ENCODE measurements at places on chromosomes 13 and 19.

DNA sequence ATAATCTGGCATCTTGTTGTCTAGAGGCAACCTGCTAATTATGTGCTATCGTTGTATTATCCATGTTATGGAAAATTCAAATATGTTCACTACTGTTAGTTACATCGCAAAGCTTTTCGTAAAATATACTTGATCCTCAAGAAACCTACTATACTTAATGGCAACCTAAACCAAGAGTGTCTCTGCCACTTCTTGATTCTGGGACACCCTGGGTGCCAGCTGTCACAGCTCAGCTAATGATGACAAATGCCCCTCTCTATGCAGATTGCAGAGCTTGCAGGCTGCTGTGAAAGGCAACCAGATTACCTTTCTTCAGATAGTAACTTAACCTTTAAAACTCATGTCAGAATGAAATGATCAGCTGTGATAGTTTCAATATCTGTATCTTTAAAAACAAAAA is 8.9 kb upstream of the MAB21L1 start:
- DNase-seq: no peak

- peak; percentile 89 for DNase-seq
Measured at GRCh38 chr19:32809254-32809653, 60.3 kb downstream of the SLC7A9 start.

GRCh38 chr13:77678691-77679235 is 18.7 kb upstream of the SLAIN1 start:
- no peak for DNase-seq

DNA sequence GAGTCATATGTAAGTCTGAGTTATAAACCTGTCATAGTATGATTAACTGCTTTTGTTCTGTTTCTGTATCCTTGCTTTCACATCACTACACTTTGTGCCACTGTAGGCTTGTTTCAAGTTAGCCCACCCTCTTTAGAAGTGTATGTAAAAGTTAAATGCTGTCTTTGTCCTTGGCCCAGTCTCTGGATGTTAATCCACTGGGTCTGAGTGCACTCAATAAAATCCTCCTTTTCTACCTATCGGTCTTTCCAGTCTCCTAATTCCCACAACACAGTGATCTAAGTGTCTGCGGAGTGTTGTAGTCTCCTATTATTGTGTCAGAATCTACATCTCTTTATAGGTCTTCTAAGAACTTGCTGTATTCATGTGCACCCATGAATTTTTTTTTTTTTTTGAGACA is 14.1 kb downstream of the ZNF429 start:
- no peak for DNase-seq

- peak; percentile 84 for DNase-seq
Measured at GRCh38 chr19:41449079-41449864, 6.3 kb downstream of the ERICH4 start.

- peak; percentile 25 for DNase-seq
Measured at GRCh38 chr19:35872180-35872579, 3.8 kb downstream of the APLP1 start.

DNA sequence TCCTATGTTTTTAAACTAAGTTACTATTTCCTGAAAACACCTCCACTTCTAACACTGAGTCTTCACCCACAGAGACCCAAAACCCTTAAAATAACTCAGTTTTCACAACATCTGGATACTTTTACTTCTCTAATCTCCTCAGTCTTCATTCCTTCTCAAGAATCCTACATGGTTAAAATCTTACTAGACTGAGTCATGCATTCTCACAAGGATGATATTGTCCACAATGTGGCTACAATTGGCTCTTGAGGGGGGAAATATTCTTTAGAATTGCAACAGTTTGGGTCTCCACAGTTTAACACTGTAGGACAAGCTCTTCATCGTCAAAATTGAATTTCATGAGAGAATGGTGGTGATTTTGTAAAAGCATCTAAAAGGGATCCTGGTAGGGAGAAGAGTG is 397.1 kb downstream of the SLITRK5 start:
- no peak for DNase-seq

GRCh38 chr13:39968646-39969475 is 313.4 kb downstream of the COG6 start:
- DNase-seq: peak; percentile 6

DNA sequence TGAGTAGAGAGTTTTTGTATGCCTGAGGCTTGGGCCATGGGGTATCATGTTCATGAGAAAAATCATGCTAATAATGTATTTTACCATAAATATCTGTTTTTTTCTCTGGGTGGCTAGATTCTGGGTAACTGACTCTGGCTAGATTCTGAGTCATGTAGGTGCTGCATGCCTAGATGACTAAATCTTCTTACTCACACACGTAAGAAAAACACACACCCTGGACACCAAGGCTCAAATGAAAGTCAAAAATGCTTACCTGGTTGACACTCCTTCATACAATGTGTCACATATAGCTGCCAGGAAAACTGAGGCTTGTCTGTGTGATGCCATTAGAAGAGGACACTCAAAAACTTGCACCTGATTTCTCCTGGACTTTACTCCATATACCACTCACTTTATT is 597.4 kb upstream of the SLITRK1 start:
- DNase-seq: no peak

GRCh38 chr13:49877629-49878218 is 58.4 kb downstream of the SPRYD7 start:
- peak; percentile 29 for DNase-seq

DNA sequence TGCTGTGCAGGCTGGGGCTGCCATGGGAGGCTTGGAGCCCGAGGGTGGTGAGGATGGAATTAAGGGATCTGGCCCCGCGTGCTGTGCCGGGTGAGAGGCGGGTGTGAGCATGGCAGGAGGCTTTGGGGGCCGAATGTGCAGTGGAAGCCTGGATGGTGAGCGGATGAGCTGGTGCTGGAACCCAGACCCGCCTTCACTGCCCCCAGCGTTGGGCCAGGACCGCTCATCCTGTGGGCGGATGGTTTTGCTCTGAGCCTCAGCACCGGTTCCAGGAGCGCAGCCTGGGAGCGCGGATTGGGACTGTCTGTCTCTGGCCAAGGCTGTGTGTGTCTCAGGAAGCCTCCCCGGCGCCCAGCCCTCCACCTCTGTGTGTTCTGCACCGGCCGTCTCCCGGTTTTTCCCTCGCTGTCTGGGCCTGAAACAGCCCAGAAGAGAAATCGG is 16.7 kb downstream of the KDM4B start:
- DNase-seq: no peak
